ENCODE measurements at places on chromosomes 11 and 22.

GRCh38 chr11:12540913-12541582 lies 133.2 kb upstream of the TEAD1 start:
- DNase-seq, result no peak

DNA sequence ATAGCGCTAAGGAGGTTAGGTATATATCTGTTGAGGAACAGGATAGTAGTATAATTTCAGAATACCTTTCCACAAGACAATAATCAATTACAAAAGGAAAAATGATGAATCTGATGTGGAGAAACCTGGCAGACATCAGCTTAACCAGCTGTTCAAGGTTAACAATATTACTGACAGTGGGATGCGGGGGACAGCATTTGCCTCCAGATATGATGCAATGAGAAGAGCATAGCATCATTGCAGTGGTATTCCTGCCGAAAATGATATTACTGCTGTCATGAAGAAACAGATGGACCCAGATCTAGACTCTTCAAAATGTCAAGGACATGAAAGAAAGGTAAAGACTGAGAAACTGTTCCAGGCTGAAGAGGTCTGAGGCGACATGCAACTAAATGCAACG lies 49.7 kb downstream of the RBFOX2 start:
- no peak for DNase-seq

- no peak for DNase-seq
Measured at GRCh38 chr22:24401931-24402367, 25.4 kb upstream of the ADORA2A start.

GRCh38 chr11:35245786-35246185 lies 106.8 kb downstream of the CD44 start:
- no peak for DNase-seq

DNA sequence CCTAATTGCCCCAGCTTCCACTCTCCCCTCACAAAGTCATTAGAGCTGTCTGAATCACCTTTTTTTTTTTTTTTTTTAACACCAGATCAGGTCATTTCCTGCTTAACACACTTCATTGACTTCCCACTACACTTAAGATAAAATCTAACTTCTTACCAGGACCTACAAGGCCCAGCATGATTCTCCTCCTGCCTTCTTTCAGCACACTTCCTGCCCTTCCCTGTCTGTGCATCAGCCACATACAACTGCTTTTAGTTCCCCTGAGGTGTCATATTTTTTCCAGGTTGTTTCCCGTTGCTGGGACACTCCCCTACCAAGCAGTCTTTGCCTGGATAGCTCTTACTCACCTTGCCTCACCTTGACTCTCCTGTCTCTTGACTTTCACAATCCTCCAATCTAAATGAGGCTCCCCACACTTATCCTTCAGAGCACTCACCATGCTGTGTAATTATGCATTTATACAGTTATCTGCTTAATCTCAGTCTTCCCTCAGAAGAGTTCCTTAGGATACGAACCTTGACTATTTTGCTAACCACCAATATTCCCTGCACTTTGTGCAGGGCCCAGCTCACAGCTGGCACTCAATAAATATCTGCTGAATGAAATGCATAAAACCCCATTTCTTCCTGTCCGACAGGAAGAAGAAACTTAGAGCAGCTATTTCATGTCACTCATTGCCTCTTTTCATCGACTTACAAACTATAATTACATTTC lies 96.6 kb upstream of the AKIP1 start:
- no peak for DNase-seq

- DNase-seq, result no peak
Measured at GRCh38 chr11:35800970-35801953, 138.7 kb downstream of the TRIM44 start.

- DNase-seq, result no peak
Measured at GRCh38 chr11:394034-394857, at the start of gene PKP3. TSS of gene PKP3 (plus strand) at chr11:394209. CDS start at chr11:394293, 84 bp downstream.

GRCh38 chr22:25689631-25690030 lies 52.4 kb upstream of the MYO18B start:
- no peak for DNase-seq

DNA sequence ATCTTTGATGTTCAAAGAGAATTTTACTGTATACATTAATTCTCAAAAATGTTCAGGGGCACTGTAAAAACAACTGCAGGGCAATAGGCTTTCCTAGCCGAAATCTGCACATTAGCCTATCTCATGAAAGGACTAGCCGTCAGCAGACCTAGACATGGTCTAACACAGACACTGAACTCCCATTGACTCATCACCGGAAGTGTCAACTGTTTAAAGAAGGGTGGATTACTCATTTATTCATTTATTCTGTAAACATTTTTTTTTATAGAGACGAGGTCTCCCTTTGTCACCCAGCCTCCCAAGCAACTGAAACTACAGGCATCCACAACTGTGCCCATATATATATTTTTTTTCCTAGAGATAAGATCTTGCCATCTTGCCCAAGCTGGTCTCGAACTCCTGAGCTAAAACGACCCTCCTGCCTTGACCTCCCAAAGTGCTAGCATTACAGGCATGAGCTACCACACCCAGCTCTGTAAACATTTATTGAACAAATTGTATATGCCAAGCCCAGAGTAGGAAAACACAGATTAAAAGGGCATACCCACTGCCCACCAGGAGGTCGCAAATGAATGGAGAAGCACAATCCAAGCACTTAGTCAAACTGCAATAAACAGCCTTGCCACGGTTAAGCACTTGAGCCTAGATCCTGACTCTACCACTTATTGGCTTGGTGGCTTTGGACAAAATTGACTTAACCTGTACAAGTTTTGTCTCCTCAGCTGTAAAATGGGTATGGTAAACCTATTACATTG lies 26.6 kb downstream of the RAB30 start:
- DNase-seq, result no peak

- DNase-seq, result no peak
Measured at GRCh38 chr11:13897646-13898276, 64.8 kb upstream of the SPON1 start.

DNA sequence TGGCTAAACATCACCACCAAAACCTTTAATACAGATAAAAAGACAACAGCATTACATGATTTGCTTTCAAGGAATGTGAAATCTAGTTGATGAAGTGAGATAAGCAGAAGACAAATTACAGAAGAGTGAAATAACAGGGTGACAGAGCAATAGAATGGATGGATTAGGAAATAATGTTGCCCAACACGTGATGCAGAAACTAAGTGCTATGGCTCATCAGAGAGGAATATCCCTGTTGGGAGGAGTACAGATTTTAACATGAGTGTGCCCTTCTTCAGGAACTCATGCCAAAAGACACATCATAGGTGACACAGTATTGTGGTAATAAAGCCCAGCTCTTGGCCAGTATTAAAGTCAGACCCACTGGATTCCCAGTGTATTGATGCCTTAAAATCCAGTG lies 176.6 kb upstream of the RAG2 start:
- no peak for DNase-seq

- DNase-seq, result no peak
Measured at GRCh38 chr11:35964841-35965240, 21.0 kb downstream of the LDLRAD3 start.

GRCh38 chr11:1260023-1260501 lies 37.2 kb downstream of the MUC5B start:
- no peak for DNase-seq

GRCh38 chr11:116422956-116423600 lies 349.7 kb downstream of the BUD13 start:
- DNase-seq, result no peak

DNA sequence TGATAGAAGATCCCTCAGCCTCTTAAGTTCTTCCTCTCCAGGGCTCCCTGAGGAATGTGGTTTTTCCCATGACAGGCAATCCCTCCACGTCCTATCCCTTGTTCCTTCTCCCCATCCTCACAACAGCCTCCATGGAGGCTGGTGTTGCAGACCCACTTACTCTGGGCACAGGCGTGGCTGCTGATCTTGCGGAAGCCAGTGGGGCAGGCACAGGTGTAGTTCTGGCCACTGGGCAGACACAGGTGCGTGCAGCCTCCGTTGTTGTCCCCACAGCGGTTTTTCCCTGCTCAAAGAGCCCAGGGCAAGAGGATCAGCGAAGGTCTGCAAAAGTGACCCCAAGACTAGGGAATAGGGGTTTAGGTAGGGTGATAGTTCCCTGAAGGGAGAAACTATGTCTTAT lies 29.1 kb downstream of the LRP4 start:
- DNase-seq, result no peak

- no peak for DNase-seq
Measured at GRCh38 chr11:5553343-5553742, 5.0 kb upstream of the OR52H1 start.

GRCh38 chr11:9320047-9320446 lies 5.7 kb upstream of the TMEM41B start:
- DNase-seq, result no peak

- DNase-seq, result no peak
Measured at GRCh38 chr11:26227301-26227746, 104.6 kb upstream of the ANO3 start.

DNA sequence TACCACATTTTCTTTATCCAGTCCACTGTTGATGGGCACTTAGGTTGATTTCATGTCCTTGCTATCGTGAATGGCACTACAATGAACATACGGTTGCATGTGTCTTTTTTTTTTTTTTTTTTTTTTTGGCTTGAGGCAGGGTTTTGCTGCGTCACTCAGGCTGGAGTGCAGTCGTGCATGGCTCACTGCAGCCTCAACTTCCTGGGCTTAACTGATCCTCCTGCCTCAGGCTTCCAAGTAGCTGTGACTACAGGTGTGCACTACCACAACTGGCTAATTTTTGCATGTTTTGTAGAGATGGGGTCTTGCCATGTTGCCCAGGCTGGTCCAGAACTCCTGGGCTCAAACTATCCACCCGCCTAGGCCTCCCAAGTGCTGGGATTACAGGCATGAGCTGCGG lies 1.5 kb upstream of the CCDC90B start:
- no peak for DNase-seq

- no peak for DNase-seq
Measured at GRCh38 chr11:14435717-14436512, 63.7 kb downstream of the COPB1 start.

DNA sequence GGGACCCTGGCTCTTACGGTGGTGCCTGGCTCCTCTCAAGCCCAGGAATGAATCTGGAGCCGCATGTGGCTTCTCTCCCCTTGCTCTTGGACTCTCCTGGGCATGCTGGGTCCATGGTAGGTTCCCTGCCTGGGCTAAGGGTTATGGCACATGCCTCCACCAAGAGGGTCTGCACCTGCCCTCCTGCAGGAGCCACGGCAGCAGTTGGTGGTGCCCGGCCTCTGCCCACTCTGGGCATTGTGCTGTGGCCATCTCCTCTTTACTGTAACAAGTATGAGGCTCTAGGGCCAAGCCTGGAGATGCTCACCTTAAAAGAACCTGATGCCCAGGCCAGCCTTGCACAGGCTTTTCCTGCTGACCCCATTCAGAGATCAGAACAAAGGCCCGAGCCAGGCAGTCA lies 104.0 kb upstream of the PITPNB start:
- DNase-seq, result no peak

GRCh38 chr11:116534270-116534975 lies 238.4 kb downstream of the BUD13 start:
- DNase-seq, result no peak

DNA sequence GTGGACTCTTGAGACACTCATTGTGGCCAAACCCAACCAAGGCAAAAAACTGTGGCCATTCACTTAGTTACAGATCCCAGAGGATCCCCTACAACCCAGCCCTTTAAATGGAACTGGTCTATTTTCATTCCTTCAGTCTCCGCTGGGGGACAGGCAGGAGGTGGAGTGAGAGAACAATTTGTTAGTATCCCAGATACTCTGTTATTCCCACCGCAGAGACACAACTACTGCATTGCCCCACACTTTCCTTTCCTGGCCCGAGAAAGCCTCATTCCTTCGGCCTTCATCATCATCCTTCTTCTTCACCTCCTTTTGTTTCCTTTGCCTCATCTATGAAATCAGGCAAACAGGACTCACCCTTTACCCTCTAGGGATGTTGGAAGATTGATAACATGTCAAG lies 191.1 kb downstream of the NTM start:
- no peak for DNase-seq

- no peak for DNase-seq
Measured at GRCh38 chr11:132559331-132560036, 972.8 kb downstream of the OPCML start.

DNA sequence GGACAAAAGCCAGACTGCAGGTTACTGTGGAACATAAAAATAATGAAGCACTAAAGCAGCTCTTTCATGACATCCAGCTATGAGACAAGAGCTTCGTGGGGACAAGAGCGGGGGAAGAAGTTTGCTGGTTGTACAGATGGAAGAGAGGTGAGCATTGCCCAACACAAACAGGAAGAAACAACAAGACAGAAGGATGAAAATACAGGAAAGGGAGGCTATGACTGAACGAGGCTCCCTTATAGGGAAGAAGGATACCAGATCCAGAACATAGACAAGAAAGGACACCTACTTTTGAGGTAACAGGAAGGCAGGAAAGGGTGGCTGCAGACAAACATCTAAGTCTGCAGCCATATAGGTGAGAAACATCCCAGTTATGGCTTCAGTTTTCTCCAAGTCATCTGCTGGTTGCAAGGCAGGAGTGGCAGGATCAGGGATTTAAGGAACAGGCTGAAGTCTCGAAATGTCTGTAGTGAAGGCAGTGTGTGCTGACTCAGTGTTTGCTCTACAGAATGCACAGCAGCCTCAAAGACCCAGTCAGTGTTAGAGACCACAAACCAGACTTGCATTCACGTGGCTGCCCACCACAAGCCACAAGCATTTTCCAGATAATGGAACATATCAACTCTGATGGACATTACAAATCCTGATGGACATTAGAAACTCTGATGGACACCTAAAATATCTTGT lies 1.9 kb downstream of the CLTCL1 start:
- DNase-seq, result no peak

DNA sequence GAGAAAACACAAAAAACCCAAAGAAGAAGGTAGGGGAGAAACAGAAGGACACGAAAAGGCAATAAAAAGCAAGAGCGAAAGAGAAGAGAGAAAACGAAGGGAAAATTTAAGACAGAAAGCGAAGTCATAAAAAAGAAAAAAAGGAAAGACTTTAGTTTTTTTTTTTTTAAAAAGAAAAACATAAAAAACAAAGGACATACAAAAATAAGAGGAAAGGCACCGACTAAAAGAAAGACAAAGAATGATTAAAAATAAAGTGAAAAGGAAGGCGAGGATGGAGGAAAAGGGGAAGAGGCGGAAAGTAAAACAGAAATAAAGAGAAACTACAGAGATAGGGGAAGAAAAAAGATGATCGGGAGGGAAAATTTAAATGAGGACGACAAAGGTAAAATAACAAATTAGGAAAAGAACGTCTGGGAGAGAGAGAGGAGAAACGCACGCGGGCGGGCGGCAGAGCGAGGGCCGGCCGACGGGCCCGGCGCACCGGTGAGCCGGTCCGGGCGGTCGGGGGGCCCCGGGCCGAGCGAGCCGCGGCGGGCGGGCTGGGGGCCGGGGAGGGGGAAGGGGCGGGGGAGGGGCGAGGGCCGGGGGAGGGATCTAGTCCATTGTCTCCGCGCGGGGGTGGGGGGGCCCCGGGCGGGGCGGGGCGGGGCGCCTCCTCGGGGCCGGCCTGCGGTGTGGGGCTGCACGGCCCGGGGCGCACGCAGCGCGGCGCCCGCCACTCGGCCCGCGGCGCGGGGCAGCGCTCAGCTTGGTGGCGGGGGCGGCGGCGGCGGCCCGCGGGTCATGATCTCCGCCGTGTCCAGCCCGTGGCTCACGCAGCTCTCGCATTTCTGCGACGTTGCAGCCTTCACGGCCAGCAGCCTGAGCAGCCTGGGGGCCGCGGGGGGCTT lies at the start of gene TBX1:
TBX1 (plus strand) TSS at position 721 of the 893 bp plus-strand sequence; CDS start at position 787, 66 bp downstream.
- no peak for DNase-seq

GRCh38 chr11:88523386-88524071 lies 186.0 kb upstream of the CTSC start:
- no peak for DNase-seq
